ENCODE measurements at places on chromosomes 3 and 15.

DNA sequence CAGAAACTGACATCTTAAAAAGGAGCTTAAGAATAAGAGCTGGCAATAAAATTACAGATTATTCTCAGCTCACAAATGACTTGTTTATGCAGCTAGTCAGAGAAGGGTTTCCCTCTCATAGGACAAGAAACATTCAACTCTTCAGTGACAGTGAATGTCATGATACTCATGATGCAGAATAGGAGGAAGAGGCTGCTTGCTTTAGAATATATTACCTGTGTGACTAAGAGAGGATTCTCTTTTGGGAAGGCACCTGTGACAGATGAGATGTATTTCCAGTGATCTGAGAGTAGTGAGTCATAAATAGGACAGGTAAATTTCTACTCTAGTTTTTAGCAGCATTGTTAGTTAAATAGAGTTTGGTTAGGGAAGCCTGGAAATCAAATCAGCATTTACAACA lies 39.9 kb downstream of the RASA2 start:
- no peak for DNase-seq

DNA sequence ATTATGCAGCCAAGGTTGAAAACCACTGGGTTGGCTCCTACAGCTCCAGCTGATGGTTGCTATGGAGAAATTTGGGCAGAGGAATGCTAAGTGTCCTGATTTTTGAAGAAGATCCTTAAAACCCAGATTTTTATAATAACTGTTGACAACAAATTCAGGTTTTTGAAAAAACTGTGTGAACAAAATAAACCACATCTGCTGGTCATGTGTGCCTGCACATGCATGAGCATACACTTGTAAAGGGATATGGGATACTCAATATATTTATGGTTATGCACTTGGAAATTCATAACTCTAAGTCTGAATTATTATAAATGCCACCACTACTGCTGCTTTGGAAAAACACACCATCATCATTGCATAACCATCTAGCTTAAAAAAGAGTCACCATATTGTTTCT lies 133.7 kb downstream of the THRB start:
- DNase-seq, result no peak

DNA sequence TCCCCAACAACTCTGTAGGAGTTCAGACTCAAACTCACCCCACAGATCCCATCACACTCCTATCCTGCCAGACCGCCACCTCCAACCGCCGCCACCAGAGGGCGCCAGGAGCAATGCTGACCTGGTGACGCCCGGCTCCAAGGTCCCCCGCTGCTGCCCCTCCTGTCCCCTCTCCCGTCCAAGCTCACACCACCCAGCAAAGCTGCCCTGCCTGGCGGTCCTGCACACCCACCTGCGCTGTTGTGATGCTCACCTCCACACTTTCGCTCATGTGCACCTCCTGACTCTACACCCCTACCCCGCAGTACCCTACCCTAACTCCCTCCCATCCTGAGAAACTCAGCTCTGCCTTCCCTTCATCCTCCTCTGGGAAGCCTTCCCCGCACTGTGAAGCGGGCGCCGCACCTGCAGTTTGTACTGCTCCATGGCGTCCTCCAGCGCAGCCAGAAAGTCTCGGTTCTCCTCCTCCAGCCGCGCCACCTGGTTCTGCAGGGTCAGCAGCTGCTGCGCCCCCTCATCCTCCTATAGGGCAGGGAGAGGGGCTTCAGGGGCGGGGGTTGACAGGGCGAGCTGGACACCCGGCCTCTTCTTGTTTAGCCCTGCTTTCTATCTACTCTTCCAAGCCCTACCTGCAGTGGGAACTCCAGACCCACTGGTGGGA lies 7.9 kb downstream of the KIF7 start:
- no peak for DNase-seq

- peak; percentile 31 for DNase-seq
These were observed 62.6 kb upstream of the SLC2A2 start for GRCh38 chr3:171088964-171089754.

GRCh38 chr3:116399701-116400226 lies 45.5 kb downstream of the LSAMP start:
- no peak for DNase-seq

- DNase-seq, result no peak
These were observed 533.4 kb downstream of the FOXP1 start for GRCh38 chr3:71050166-71050537.

- no peak for DNase-seq
These were observed 70.4 kb downstream of the DLG1 start for GRCh38 chr3:197227780-197228574.

GRCh38 chr3:10357592-10358308 lies 36.8 kb upstream of the SEC13 start:
- no peak for DNase-seq

DNA sequence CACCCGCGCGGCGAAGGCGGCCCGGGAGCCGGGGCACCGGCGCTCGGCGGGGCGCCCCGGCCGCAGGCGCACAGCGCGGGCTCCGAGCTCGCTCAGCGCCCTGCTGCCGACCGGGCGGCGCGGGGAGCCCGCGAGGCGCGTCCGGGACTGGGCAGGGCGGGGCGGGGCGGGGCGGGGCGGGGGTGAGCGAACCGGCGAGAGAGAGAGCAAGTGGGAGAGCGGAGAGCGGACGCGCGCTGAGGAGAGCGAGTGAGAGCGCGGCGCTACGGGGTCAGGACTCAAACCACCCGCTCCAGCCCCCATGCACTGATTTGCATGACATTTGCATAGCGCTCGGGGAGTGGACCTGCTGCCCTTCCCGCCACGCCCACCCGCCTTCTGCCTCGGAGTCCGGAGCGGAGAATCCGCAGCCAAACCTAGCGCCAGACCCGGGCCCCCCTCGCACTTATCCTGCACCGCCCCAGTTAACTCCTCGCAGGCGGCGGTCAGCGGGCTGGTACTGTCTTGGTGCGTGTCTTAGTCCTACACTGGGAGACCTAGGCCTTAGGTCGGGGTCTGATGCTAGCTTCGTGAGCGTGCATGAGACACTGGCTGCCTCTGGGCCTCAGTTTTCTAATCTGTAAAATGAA lies at the start of gene MYLK:
MYLK (minus strand) TSS at position 130 of the 629 bp plus-strand sequence. CDS start 90,491 bp downstream, outside the sequence.
- peak; percentile 85 for DNase-seq

- DNase-seq, result no peak
These were observed 126.2 kb upstream of the ATP10A start for GRCh38 chr15:25989327-25989726.

- DNase-seq, result peak; percentile 41
These were observed 73.0 kb downstream of the FOXP1 start for GRCh38 chr3:71510510-71510909.

GRCh38 chr3:125077864-125078263 lies 22.1 kb upstream of the HEG1 start:
- DNase-seq, result no peak

- no peak for DNase-seq
These were observed 17.4 kb upstream of the ITGA11 start for GRCh38 chr15:68449389-68449788.

DNA sequence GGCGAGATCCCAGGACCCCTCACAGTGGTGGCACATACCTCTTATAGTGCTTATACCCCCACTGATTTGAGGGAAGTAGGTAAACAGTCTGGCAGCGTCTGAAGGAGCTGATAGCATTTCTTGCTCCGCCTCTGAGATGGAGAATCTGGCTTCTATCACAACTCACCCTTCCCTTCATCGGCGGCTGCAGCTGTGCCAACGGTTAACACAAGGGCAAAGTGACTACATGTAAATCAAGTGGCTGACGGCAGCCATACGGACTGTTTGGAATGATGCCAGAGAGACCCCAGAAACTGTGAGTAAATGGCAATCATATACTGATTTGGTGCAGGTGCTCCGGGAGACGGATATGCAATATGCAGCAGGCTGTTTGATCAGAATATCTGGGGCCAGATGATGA lies 66.8 kb upstream of the UNC13C start:
- DNase-seq, result no peak

DNA sequence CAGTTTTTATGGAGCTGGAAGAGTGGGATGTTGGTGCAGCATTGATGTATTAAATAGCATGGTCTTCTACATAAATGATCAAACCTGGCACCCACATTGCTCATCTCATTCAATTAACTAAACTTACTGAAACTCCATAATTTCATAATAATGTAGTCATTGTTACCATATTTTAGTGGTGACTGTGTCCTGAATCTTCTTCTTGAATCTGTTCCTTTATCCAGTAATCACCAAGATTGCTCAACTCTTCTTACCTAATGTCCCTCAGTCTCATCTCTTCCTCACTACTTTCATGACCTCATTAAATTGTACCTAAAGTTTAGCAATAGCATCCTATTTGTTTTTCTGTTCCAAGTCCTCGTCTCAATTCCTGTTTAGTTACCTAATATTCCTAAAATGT lies 69.8 kb downstream of the FGF7 start:
- DNase-seq, result no peak

GRCh38 chr3:147930232-147930807 lies 521.2 kb downstream of the ZIC1 start:
- no peak for DNase-seq

DNA sequence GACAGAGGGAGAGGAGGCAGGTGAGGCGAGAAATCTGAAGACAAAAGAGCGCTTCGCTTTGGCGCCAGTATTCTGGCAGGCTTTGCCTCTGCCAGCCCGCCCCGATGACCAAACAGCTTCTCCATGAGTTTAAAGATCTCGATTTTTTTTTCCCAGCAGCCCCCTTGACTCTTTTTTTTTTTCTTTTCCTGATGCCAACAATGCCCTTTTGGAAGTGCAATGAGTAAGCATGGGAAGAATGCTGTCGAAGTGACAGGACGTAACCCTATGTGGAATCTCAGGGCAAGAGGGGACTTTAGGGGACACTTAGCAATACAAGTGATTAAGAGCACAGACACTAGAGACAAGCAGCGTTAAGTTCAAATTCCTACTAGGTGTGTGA lies 211.7 kb downstream of the FGF12 start:
- no peak for DNase-seq

GRCh38 chr15:48413304-48413703 lies 82.1 kb downstream of the DUT start:
- DNase-seq, result no peak

- DNase-seq, result no peak
These were observed 154.5 kb upstream of the TBL1XR1 start for GRCh38 chr3:177351757-177352158.

DNA sequence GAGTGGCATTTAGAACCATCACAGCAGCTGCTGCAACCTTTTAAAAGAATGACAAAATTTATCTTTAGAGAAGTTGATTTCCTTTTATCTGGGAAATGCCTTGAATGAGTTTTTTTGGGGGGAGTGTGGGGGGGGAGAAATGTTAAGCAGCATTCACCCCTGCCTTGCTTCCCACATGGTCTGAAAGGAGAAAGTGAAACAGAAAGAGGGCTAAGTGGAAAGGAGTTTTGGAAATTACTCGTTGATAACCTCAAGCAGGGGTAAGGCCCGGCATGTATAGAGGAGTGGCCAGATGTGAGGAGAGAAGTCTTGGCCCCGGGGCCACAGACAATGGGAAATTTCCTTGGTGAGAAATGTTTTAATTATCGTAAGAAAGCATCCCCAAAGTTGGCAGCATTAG lies 23.5 kb downstream of the B3GALNT1 start:
- DNase-seq, result no peak

GRCh38 chr15:26103002-26103404 lies 239.9 kb upstream of the ATP10A start:
- DNase-seq, result no peak

- DNase-seq, result no peak
These were observed 107.4 kb downstream of the LRIG1 start for GRCh38 chr3:66393333-66394005.

DNA sequence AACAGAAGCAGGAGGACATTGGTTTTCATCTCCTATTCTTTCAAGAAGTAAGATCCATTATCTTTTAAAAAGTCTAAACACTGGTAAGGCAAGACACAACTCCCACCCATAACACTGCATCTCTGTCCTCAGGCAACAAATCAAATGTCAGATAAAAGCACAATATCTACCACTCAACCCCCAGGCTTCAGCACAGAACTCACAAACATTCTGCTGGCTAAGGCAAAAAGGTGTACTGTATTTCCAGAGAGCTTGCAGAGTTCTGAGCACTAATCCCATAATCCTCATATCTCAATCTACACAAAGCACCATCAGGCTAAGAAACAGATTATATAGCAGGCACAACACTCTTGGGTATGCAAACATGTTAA lies 20.9 kb downstream of the RAF1 start:
- DNase-seq, result no peak

- DNase-seq, result no peak
These were observed 426.1 kb upstream of the THBS1 start for GRCh38 chr15:39154776-39155175.

DNA sequence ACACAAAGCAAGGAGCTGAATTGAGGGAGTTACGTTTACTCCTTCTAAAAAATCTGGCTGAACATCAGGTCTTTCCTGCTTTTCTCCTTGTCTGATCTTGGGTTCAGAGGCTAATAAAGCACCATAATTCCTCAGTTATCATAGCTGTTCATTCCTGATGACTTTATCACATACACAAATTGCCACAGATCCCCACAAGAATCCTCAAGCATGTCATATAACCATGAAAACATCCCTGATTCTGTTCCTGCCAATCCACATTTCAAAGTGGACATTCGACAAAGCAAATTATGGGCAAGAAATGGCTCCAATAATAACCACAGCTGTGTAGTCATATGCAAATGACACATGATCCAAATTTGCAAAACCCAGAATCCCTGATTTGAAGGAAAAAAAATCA lies 321.3 kb downstream of the MEX3B start:
- DNase-seq, result no peak

DNA sequence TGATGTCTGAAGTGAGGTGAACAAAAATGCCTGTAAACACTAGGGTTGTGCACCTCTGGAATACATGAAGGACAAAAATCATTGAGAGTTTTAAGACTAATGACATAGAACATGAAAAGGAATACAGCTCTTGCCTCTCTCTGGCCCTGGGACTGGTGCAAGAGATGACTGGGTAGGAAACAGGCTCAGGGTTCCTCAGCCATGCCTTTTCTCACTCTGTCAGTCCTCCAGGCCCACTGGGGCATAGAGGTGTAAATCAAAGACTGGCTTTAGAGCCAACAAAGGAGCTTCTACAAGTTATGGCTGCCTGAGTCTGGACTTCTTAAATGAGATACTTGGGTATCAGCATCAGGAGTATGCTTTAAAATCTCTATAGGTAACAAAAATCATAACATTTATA lies 554.7 kb upstream of the KCNMB2 start:
- DNase-seq, result no peak

- DNase-seq, result no peak
These were observed 13.5 kb downstream of the SOX2 start for GRCh38 chr3:181725131-181725731.

GRCh38 chr3:9859530-9860025 lies 15.8 kb upstream of the RPUSD3 start:
- DNase-seq, result no peak

DNA sequence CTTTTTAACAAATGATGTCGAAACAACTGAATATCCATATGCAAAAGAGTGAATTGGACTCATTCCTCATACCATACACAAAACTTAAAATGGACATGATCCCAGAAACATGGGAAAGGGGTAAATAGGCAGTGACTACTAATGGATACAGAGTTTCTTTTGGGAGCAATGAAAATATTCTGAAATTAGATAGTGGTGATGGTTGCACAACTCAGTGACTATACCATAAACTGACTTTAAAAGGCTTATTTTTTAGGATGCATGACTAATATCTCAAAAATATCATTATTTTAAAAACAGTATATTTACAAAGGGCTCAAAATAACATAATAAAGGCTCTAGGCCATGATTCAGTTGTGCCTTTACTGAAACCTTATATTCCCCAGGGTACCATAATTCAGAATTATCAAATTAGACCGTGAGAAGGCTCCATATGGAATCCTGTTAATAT lies 16.3 kb upstream of the ATP13A3 start:
- no peak for DNase-seq

All from NCI-H510A (cell line).